Inflammatory macrophage treated with lipopolysaccharide for 1 hour (primary cell): ENCODE measurements at places on chromosomes 7 and 10.

GRCh38 chr7:147183276-147183675, 1066.7 kb downstream of the CNTNAP2 start:
- no peak for DNase-seq

GRCh38 chr7:38229884-38230642, 43.4 kb downstream of the TARP start:
- peak; percentile 23 for DNase-seq

GRCh38 chr10:99368646-99369045, 39.5 kb downstream of the CNNM1 start:
- DNase-seq, result no peak

- DNase-seq, result no peak
Observed at GRCh38 chr10:16297642-16298041, 139.2 kb upstream of the PTER start.

GRCh38 chr10:24825551-24825950, 101.9 kb upstream of the ARHGAP21 start:
- DNase-seq, result no peak
